Left kidney (tissue), 8 donors: ENCODE measurements at places on chromosomes 12 and 14.

GRCh38 chr14:38964630-38965029 lies 138.4 kb downstream of the SEC23A start:
- DNase-seq = peak; percentile 19

DNA sequence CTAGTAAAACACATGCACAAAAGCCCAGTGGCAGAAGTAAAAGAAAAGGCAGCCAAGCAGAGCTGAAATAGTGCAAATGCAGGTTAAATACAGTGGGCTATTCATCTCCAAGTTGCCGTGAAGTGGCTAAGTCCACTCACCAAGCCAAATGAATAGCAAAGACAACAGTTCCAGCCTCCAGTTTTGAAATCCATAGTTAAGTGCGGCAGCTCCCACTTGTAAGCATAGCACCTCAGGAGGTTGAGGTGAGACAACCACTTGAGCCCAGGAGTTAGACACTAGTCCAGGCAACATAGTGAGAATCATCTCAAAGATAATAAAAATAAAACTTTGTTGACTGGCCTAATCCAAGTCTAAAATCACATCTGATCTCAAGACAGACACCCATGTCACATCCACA lies 9.8 kb upstream of the PHLDA1 start:
- no peak for DNase-seq

GRCh38 chr12:11642785-11643184 lies 6.7 kb upstream of the ETV6 start:
- no peak for DNase-seq

DNA sequence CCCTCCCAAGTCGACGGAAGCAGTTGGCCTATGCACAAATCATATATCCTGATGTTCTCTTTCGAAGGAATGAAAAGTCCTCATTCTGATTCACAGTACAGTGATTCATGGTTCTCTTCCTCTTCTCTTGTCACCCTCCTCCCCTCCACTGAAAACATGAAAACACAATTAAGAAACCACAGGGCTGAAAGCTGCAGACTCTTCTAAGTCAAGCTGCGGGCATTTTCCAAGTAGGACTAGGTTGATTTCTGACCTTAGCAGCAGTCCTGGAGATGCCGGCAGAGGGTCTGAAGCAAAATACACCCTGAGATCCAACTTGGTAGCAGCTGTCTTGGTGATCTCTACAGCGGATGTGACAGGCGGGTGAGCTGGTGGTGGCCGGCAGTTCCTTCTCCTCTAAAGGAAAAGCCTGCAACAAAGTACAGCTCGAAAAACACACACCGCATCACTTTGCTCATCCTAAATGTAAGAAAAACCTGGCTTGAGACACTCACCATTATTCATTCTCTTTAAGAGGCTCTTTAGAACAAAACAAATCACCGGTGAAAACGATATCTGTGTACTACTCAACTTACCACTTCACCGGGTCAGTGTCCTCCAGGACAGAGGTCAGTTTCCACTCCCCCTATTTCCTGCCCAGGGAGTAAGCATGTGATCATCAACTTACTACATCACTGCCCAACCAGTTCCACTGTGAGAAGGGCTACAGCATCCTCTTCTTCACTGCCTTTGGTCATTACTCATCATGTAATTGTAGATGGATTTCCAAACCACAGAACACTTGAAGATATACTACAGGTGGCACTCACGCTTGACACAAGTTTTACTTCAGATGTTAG lies 6.0 kb downstream of the TMCC3 start:
- DNase-seq = peak; percentile 83

GRCh38 chr14:91258876-91259275 lies 14.4 kb upstream of the GPR68 start:
- no peak for DNase-seq

GRCh38 chr14:37122919-37123639 lies 49.3 kb downstream of the SLC25A21 start:
- no peak for DNase-seq

DNA sequence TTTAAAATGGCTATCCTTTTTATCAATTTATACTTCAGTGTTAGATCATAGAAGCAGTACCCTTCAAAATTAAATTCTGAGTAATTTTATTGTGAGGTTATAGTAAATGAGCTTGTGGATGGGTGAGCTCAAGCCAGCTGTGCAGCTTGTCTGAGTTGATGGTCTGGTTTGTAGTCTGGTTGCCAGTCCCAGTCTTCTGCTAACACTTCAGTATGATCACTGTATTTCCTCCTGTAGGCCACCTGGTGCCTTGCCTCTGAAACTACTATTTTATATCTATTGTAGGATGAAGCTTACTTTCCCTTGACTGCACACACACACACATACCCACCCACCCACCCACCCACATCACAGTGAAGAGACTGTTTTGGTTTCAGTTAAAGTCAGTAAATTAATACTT lies 496.4 kb downstream of the PCNX1 start:
- no peak for DNase-seq

DNA sequence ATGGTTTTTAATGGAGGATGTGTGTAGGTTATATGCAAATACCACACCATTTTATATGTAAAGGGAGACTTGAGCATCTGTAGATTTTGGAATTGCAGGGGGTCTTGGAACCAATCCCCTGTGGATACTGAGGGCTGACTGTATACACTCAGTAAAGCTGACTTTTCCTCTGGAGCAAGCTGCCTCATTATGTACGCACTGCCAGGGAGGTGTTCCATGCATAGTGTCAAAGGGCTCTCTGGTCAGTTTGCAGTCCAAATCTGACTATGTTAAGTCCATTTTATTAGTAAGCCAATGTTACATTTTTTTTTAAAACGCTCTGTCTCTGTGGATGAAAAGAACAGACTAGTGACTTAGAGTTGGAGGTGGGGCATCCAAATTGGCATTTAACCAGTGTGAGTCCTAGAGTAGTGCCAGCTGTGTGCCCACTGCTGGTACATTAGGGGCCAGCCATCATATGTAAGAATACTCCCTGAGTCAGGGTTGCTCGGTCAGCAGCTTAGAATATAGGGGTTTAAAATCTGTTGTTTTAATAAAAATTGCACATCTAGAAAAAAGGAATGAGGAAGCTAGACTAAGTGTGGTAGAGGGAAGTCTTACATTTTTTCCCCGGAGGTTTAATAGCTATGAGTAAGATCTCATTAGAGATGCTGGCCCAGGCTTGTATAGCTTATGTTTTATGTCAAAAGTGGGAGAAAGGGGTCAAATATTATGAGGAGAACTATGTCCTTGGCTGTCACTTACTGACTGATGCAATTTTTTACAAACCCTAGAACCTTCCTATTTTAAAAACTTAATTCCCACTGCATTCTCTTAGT lies 87.0 kb downstream of the TESC start:
- DNase-seq = no peak

DNA sequence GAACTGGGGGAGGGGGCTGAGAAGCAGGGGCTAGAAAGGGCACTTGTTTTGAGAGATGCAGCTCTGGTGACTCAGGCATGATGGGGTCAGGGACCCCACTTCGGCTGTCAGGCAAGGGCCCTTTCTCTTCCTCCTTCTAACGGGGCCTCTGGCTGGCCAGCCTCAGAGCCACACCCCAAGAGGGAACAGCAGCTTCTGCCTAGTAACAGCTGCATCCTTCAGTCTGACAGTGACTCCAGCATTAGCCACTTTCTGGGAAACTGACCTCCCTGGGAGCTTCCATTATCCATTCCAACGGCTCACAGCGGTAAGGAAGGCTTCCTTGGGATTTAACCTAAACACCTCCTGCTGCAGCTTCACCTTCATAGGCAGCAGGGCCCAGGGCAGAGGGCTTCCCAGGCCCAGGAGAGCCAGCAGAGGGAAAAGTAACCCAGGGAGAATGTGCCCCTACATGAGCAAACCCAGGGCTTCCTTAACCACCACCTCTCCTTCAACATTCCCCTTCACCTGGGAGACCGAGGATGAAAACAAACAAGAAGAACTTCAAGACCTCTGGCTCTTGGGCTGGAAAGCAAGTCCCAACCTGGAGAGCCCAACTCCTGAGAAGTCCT lies 2.7 kb downstream of the NCKAP5L start:
- DNase-seq = no peak

- no peak for DNase-seq
Observed at GRCh38 chr12:48691826-48692487, 9.9 kb upstream of the KANSL2 start.

DNA sequence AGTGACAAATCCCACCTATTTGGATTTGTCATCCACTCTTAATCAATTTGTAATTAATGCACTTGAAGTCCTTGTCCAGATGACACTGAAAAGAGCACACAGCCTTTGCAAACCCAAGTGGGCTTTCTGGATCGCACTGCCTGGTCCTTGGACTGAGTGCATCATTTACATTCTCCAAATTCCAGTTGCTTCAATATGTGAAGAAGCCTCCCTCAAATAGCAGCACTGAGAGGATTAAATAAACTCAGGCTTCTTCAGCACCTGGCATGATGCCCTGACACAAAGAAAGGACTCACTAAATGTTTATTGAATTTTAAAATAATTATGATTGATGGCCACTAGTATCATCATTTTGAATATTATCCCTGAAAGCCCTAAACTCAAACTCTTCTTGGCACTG lies 496.5 kb downstream of the VRK1 start:
- no peak for DNase-seq

DNA sequence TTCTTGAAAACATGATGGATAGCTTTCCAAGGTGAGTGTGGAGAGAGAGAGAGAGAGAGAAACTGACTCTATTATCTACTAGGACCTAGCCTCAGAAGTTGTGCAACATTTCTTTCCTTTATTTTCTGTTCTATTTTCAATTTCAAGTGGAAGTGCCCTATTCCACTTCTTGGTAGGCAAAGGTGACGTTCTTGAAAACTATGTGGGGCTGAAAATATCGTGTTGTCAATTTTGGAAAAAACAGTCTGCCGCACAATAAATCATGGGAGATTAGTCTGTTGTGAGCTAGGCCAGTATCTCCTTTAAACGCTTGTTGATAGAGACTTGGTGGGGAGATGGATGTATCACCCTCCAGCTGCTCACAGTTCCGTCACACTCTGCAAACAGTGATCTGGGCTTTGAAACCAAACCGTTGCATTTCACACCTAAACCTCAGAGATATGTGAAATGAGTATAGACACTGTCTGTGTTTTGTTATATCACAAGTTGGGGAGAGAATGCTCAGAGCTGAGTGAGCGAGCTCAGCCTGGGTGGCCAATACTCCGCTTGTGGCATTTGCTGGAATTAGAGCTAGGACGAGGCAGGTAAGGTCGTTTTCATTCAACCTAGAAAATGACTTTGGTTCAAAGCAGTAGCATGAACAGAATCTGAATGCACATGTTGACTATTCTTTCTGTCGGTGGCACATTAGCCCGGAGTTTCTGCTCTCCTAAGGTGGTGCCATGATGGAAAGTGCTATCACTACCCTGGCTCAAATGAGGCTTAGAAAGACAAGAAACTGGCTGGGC lies 75.1 kb upstream of the ST8SIA1 start:
- DNase-seq = no peak

DNA sequence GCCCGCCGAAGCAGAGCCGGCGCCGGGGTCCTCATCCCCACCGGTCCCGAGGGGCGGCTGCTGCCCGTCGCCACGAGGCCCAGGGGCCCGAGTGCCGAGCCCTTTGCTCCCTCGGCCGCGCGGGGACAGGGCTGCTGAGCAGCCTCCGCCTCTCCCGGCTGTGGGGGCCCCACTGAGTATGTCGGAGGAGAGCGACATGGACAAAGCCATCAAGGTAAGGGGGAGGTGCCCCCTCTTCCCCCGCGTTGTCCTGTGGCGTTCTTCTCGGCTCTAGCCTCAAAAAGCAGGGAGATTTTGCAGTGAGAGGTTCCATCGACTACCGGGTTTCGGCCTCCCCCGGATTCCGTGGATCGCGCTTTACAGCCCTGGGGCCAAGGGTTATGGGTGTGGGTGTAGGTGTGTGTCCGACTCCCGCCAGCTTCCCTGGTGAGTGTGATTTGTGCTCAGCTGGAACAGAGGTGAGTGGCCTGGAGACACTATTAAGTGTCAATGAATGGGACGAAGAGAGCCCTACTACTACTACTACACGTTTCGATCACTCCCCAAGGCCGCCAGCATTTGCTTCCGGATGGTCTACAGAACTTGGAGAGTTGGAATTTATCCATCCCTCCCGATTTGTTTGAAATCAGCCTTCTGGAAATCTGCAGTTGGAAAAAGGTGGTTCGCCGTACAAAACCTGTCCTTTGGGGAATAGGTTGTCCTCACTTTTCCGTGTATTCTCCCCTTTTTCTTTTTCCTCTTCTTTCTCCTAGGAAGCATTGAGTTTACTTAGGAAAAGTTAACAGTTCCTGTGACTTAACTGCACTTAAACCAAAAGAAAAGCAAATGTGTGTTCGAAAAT lies 748 bp downstream of the MAPKAPK5 start:
- DNase-seq = peak; percentile 8

DNA sequence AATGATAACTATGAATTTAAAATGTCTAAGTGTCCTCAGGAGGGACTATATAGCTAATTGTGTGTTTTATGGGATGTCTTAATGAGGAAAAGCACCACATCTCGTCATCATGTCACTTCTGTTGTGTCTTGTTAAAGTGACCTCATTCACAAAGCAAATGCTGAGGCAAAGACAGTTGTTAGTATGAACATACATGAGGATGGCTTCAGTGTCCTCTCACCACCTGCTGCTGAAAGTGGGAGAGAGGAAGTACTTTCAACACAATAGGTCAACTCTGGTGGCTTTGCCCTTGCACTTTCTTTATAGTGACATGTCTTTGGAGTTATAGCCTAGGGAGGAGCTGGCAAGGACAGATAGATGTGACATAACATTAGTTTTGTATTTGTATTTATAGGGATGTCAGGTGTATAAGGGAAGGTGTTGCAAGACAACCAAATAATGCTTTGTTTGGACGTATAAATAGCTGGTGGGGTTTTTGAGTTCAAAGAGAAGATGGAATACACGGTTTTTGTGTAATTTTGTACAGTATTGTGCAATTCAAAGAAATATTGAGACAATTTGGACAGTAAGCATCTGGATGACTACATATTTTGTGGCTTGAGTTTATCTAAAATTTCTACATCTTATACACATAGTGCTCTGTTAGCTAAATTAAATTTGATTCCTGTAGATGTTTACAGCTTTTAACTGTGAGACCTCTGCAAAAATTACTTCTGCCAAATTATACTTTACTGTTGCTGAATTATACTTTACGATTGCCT lies 131.7 kb upstream of the ATP2B1 start:
- DNase-seq = no peak

DNA sequence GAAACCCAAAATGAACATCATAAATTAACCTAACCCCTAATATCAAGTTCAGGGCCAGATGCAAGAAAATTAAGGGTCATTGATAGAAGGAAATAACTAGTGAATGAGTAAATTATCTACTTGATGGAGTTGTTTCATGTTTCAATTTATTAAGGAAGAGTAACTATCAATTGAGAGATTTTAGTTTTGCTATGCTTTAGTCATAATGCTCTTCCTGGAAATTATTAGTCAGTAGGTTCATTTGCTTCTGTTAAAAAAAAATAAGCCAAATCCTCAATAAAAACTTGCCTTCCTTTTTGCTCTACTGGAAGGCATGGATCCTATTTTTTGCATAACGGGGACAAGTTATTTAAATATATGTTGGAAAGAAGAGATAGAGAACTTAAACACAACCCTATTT lies 59.0 kb upstream of the HIF1A start:
- DNase-seq = no peak

GRCh38 chr14:30520536-30520935 lies 38.4 kb upstream of the G2E3 start:
- no peak for DNase-seq

- no peak for DNase-seq
Observed at GRCh38 chr12:109191621-109192250, 75.3 kb downstream of the ACACB start.

GRCh38 chr12:51465491-51465890 lies 40.9 kb downstream of the SLC4A8 start:
- DNase-seq = no peak

- no peak for DNase-seq
Observed at GRCh38 chr14:90402016-90402415, 5.2 kb downstream of the CALM1 start.

- no peak for DNase-seq
Observed at GRCh38 chr12:40431169-40431568, 206.4 kb downstream of the LRRK2 start.

GRCh38 chr12:122850695-122851350 lies 15.6 kb downstream of the HIP1R start:
- no peak for DNase-seq
